NCI-H1092 (cell line): ENCODE measurements at places on chromosomes 13 and 19.

- DNase-seq: no peak
Observed at GRCh38 chr13:114068656-114069318, 63.6 kb downstream of the RASA3 start.

DNA sequence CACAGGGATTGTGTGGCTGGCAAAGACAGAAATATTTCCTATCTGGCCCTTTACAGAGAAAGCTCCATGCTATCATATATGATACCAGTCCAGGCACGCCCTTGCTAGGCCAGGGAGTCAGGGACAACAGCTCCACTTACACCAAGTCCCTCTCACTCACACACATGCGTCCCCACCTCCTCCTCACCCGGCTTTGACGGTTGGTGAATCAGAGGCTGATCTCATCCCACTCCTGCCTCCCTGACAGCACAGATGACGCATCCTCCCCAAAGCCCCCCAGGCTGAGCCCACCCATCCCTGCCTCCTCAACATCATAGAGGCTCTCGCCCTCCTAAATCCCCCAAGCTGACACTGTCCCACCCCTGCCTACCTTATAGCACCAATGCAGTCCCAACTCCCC lies 62.7 kb downstream of the F2RL3 start:
- no peak for DNase-seq

GRCh38 chr13:98434060-98434459 lies 142.8 kb downstream of the STK24 start:
- no peak for DNase-seq

DNA sequence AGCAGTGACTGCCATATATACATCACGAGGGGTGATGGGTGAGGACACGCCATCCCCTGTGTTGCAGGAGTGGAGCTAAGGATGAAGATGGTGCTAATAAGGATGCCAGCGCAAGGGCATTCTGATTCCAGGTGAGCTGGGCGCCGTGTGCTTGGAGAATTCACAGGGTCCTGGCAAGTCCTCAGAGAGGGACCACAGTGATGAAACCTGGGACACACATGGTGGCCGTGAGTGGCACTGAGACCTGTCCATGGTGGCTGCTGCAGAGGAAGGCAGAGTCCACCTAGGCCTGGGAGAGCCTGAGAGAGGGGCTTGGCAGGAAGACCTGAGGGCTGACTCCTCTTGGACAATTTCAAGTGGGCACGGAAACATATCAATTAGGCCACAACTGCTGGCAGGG lies 65.2 kb downstream of the RFX2 start:
- no peak for DNase-seq

DNA sequence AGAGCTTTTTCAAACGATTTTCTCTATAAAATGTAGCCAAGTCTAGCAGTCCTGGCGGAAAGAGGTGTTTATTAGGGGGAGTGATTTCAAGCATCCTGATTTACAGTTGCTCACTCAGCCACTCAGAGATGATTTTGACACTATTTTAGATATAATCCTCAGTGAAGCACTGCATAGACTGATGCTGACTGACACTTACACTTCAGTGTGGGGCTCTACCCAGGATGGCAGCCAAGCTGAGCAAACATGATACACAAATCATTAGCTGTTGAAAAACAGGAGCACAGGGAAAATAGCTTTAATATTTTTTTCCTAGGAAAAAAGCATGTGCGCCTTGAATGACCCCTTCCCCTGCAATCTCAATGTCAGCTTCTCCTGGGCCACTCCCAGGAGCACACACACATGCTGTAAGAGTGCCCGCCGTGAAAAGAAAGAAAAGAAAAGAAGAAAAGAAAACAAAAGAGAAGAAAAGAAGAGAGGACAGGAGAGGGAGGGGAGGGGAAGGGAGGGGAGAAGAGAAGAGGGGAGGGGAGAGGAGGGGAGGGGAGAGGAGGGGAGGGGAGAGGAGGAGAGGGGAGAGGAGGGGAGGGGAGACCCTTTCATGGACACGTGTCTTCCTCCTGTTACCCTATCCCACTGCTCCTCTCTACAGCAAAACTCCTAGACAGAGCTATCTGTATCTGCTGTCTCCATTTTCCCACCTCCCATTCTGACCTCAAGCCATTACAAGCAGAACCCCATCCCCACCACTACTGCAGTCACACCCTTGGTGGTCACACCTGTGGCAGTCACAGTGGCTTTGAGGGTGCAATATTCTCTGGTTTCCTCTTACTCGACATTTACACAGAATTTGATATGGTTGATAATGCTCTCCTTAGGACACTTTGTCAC lies 36.4 kb downstream of the RCBTB2 start:
- no peak for DNase-seq

GRCh38 chr19:1847684-1848398 lies 442 bp downstream of the REXO1 start:
- no peak for DNase-seq

DNA sequence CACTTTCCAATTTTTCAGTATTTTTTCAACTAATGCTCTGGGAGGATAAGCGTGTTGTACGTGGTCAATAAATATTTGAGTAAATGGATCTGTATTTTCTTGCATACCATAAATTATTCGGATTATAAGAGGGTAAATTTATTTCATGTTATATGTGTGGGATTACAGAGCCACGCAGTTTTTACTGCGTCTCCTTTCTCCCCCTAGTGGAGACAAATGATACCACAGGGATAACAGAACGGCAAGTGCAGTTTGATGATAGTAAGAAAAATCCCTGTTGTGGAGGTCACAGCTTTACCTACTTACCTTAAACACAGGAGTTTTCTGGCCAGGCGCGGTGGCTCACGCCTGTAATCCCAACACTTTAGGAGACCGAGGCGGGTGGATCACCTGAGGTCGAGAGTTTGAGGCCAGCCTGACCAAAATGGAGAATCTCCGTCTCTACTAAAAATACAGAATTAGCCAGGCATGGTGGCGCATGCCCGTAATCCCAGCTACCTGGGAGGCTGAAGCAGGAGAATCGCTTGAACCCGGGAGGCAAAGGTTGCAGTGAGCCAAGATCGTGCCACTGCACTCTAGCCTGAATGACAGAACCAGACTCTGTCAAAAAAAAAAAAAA lies 16.8 kb downstream of the MBD3L2B start:
- no peak for DNase-seq

- no peak for DNase-seq
Observed at GRCh38 chr13:37148501-37148900, 43.0 kb upstream of the CSNK1A1L start.

DNA sequence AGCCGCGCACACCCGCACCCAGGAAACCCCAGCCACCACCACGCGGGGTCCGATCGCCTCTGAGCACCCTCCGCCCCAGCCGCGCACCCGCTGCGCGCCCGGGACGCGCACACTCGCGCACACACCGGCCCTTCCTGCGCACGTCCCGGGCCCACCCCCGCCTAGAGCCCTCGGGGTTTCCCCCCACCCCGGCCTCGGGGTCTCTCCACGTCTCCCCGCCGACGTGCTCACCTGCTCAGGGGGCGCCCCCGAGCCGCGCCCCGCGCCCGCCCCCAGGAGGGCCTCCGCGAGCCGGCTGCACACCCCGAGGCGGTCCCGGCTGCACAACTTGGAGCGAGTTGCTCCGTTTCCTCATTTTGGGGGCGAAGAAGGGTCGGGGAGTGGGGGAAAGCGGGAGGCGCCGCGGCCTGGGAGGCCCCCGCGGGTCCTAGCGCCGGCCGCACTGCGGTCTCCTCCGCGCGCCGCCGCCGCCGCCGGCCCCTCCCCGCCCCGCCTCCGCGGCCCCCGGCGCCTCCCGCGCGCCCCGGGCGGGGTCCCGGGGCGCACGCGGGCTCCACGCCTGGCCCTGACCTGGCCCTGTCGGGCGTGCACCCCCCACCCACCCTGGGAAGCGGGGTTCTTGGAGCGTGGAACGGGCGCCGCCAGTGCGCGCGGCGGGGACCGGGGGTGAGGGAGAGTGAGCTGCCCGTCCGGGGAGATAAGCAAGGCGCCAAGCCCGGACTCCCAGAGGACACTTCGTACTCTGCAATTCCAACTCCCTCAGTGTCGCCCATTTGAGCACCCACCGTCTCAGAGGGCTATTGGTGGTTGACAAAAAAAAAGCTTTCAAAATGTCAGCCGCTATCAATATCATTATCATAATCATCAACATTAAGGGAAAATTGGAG lies at the start of gene MATK:
Gene MATK (minus strand): TSS at position 444 of the 887 bp plus-strand sequence. CDS start 1,246 bp downstream, outside the sequence.
- no peak for DNase-seq

GRCh38 chr19:28999724-29000433 lies 213.1 kb downstream of the UQCRFS1 start:
- DNase-seq: no peak

- DNase-seq: no peak
Observed at GRCh38 chr19:1261798-1262622, 7.1 kb upstream of the CIRBP start.

GRCh38 chr13:33106656-33107360 lies 90.6 kb downstream of the KL start:
- no peak for DNase-seq

DNA sequence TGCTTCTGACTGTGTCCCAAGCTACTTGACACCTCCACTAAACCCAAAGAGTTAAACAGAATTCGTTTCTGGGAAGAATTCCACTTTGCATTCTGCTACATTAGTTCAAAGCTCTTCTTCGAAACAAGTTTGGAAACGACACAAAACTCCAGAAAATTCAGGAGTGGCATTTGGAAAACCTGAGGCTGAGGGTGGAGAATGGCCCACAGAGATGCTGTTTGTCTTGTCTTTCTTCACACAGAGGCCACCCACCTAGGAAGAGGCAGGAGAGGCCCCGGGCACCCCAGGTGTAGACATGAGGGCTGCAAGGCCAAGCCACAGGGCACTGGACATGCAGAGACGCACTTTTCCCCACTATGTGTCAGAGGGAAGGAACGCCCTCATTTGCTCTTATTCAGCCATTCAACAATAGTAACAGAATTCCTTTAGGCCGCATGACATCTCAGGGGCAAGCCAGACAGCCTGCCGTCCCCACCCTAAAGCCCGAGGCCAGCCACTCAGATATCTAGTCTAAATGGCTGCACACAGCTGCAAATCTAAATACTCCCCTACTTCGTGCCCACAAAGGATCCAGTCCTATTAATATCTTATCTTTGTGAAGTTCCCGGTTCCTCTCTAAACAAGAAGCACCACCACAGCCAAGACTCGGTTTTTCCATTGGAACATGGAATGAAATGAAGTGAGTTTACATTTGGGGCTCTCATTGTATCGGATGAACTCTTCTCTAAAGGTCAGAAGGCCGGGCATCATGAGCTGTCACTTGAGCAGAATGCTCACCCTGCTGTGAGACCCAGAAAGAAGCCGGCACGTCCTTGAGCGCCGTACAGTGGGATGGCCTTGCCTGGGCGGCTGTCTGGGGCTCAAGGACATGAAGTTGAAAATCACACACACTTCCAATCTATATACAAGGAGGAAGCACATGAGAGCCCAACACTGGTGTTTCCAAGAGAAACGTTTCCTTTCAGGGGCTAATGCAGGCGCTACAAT lies 19.8 kb downstream of the COL4A1 start:
- no peak for DNase-seq

DNA sequence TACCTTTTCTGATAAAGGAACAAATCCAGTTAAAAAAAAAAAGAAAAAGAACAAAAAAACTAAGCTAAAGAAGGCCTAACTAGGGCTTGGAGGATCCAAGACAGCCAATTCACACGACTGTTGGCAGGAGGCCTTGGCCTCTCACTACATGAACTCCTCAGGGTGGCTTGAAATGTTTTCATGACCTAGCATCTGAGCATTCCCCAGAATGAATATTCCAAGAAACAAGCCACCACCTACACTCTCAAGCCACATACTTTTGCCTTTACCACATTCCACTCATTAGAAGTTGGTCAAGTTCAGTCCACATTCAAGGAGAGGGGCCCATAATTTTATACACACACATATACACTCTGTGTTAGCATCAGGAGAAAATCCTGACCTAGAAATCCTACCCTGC lies 97.6 kb upstream of the SIAH3 start:
- no peak for DNase-seq

DNA sequence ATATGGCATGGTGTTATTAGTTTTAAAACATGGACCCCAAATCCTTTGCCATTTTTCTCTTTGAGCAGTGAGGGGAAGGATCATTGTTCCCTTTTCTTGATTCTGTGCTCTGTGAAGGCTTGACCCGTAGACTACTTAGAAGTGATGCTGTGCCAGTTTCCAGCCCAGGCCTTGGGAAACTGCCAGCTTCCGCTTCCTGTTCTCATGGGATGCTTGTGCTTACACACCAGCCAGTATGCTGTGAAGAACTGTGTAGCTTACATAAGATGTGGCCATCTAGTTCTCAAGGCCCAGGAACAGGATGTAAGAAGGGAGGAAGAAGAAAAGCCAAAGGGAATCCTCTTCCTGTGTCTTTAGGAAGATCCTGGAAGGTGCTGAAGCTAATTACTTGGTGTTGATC lies 180.9 kb downstream of the PCCA start:
- no peak for DNase-seq

DNA sequence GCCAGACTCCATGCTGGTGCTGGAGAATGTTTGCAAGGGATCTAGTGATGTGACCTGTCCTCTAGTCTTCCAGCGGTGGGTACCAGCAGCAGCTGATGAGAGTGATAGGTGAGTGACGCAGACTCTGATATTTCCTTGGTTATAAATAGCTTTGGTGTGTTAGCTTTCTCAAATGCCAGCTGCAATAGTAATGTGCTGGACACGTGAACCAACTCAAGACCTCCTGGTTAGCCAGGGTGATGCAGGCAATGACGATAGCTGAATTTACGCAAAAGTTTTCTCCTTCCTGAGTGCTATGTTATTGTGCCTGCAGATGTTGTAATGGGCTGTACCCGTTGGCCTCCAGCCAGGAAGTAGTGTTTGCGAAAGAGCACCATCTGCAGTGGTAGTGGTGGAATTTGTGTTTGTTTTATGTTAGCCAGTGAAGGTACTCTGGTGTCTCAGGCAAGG lies 129.5 kb downstream of the CYSLTR2 start:
- DNase-seq: no peak

GRCh38 chr13:31890946-31891345 lies 140.6 kb upstream of the FRY start:
- no peak for DNase-seq

GRCh38 chr19:45005787-45006186 lies 4.5 kb downstream of the RELB start:
- no peak for DNase-seq

- DNase-seq: peak; percentile 49
Observed at GRCh38 chr13:42969565-42970172, 22.4 kb downstream of the EPSTI1 start.

- DNase-seq: no peak
Observed at GRCh38 chr13:20430296-20430695, 95.4 kb downstream of the CRYL1 start.

DNA sequence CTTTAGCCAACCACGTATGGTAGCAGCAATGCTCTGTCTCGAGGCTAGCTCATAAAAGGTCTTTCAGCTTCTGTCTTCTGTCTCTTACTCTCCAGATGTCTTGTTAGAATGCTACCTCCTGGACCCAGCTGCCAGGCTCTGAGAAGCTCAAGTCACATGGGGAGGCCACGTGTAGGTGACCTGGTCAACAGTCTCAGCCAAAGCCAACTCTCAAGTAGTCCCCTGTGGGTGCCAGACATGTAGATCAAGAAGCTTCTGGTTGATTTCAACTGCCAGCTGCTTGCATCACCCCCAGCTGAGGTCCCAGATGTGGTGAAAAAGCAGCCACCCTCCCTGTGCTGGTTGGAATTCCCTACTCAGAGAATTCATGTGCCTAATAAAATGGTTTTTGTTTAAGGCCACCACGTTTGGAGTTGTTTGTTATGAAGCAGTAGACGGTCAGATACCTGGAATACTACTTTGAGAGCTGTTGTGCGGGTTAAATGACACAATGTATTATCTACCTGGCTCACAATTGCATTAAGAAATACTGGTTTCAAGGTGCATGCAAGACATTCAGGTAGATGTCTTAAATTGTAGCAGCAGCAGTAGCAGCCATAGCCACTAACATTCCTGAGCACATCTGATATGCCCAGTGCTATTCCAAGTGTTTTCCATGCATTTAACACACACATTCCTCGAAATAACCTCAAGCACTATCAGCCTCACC lies 131.0 kb upstream of the RFC3 start:
- no peak for DNase-seq

- DNase-seq: no peak
Observed at GRCh38 chr19:47210689-47211316, 20.2 kb downstream of the BBC3 start.
